ENCODE measurements at places on chromosomes 1 and 21.

DNA sequence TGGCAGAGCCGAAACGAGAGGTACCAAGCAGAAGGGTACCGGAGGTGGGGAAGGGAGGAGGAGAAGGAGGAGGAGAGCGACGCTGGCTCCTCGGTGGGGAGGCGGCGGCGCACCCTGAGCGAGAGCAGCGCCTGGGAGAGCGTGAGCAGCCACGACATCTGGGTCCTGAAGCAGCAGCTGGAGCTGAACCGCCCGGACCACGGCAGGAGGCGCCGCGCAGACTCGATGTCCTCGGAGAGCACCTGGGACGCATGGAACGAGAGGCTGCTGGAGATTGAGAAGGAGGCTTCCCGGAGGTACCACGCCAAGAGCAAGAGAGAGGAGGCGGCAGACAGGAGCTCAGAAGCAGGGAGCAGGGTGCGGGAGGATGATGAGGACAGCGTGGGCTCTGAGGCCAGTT is 32.4 kb downstream of the STYXL2 start:
- DNase-seq = no peak

DNA sequence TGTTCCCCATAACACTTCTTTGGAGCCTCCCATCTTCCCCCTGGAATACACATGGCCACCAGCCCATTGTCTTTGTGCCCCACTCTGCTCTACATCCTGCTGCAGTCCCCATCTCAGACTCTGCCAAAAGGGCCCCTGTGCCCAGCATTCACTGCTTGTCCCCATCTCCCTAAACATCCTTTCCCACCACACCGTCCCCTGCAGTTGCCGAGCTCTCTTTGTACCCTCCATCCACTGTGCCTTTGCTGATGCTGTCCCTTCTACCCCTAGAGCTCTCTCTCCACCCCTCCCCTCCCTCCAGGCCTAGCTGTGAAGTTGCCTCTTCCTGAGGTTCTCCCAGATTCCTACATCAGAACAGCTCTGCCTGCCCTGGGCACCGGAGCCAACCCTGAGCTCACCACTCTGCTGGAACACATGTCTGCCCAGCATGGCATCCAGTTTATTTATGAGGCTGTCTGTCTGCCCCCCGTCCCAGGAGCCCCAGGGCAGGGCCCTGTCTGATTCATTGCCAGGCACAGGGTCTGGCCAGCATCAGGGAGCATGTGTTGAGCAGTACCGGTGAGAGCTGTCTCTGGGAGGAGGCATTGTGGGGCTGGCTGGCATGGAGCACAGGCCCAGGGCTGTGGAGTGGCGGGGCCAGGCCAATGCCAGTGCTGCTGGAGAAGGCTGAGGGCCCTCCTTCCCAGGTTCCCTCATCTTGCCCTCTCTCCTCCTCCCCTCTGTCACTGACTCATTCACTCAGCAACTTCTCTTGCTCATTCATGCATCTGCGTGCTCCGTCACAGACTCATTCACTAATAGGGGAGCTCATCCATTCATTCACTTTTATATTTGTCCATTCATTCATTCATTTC is 28.8 kb downstream of the EDN2 start:
- no peak for DNase-seq

DNA sequence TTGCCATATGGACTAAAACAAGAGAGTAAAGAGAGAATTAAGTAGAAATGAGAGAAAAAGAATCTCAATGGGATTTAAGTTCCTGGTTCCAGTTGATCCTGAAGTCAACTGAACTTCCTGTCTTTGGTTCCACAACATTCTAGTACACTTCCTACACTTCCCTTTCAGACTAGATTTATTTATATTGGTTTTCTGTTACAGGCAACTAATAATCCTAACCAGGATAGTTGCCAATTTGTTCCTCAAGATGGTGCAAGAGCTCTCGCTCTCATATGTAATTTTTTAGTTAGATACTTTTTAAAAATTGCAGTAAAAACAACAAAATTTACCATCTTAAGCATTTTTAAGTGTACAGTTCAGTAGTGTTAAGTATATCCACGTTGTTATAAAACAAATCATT is 28.8 kb upstream of the TRIM45 start:
- no peak for DNase-seq

DNA sequence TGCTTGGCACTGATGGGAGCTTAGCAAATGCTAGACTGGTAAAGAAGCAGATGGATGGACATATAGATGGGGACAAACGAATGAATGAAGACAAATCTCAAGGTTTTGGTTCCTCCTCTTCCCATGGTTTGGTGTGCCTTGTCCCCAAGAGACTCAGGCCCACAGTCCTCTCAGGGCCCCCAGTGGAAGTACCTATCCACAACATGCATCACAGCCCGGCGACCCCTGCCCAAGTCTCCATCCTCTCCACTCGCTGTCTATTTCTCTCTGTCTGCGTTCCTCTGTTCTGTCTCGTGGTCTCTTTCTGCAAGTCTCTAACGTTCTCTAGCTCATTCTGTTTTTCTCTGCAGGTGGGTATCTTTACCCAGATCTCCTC is 85.8 kb downstream of the GLIS1 start:
- no peak for DNase-seq
